Activated CD4-positive, alpha-beta memory T cell treated with anti-CD3 and anti-CD28 coated beads, Interleukin-2, amount 10 ng/mL, durations not matched to agents 7 days and 5 days (primary cell): ENCODE measurements at places on chromosomes 2 and 18.

- no peak for DNase-seq
- no peak overlapping the region for H3K4me3 ChIP-seq
- no peaks in the 10 kb centered on the region for H3K36me3 ChIP-seq
These were observed 68.1 kb downstream of the RMDN2 start for GRCh38 chr2:37993143-37993542.

- H3K4me3 ChIP-seq = no peak overlapping the region
- H3K36me3 ChIP-seq = no peaks in the 10 kb centered on the region
- H3K4me1 ChIP-seq = peaks cover 4% of the 10 kb centered on the region
- peaks cover 5% of the 10 kb centered on the region for H3K27me3 ChIP-seq
- no peak for DNase-seq
These were observed 83.0 kb downstream of the CMPK2 start for GRCh38 chr2:6782517-6783237.

GRCh38 chr2:121076885-121077549 lies 208.0 kb downstream of the TFCP2L1 start:
- DNase-seq = peak; percentile 74
- H3K36me3 ChIP-seq = no peaks in the 10 kb centered on the region
- no peaks in the 10 kb centered on the region for H3K4me1 ChIP-seq
- H3K27ac ChIP-seq = no peak overlapping the region
- H3K4me3 ChIP-seq = no peak overlapping the region

DNA sequence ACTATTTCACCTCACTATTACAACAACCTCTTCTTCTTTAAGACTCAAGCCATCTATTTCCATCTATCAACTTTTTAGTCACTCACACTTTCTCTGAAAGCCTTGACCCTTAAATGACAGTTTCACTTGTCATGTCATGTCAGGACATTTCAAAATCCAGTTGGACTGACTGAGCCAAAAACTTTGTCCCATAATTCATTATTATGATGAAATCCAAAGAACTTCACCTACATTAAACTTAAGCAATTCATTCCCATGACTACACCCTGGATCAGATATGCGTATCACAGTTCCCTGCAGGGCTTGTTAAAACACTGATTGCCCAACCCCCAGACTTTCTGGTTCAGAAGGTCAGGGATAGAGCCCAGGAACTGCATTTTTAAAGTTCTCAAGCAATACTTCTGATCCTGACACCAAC lies 26.5 kb downstream of the LDAH start:
- H3K4me1 ChIP-seq = peaks cover 10% of the 10 kb centered on the region
- H3K27me3 ChIP-seq = no peaks in the 10 kb centered on the region
- H3K36me3 ChIP-seq = peaks cover 60% of the 10 kb centered on the region

DNA sequence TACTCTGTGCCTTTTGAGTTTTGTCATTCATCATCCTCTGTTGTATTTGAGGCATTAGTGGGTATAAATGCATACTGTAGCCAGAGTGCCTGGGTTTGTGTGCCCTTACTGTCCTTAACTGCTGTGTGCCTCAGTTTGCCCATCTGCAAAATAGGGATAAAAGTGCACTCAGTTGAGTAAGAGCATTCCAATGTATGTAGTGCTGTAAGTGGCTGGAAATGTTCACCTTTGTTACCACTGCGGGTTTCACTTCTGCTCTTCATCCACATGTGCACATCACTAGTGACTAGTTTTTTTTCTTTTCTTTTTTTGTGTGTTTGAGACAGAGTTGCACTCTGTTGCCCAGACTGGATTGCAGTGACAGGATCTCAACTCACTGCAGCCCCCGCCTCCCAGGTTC lies 39.9 kb downstream of the PLEKHB2 start:
- H3K4me3 ChIP-seq = no peak overlapping the region
- no peaks in the 10 kb centered on the region for H3K27me3 ChIP-seq
- no peak for DNase-seq
- no peak overlapping the region for H3K27ac ChIP-seq
